ENCODE measurements at places on chromosomes 1 and 21.
A peak's percentile ranks its signal among the peaks of the same experiment; 100 is the strongest.

GRCh38 chr1:33060579-33061083 lies 20.3 kb upstream of the AZIN2 start:
- no peak for DNase-seq

GRCh38 chr1:233033361-233033760 lies 83.0 kb downstream of the NTPCR start:
- no peak for DNase-seq

DNA sequence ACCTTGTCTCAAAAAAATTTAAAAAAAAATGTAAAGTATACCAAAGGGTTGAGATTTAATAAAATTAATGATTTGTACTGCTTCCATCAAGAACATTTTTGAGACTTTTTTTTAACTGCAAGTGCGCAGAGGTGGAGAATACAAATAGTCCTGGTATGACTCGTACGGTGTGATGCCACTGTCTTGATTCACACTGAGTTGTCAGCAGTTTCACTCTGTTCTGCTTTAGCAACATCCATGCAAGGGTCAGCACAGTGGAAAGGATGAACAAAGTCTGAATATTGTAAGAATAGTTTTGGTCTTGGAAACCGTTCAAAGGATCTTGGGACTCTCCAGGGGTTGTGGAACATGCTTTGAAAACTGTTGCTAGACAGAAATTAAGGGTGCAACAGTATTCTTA lies 40.2 kb downstream of the EXO1 start:
- no peak for DNase-seq

- peak; percentile 81 for DNase-seq
Observed at GRCh38 chr1:40476924-40477677, at the start of gene ZFP69. TSS of gene ZFP69 (plus strand) at chr1:40477290. CDS start at chr1:40479362, 2,072 bp downstream.

GRCh38 chr1:56524263-56524662 lies 55.1 kb downstream of the PLPP3 start:
- DNase-seq = no peak

Data from activated CD8-positive, alpha-beta memory T cell treated with anti-CD3 and anti-CD28 coated beads, Interleukin-2, amount 10 ng/mL, durations not matched to agents 7 days and 5 days (primary cell).